Left renal cortex interstitium (tissue), 4 donors: ENCODE measurements at places on chromosomes 2 and 18.

DNA sequence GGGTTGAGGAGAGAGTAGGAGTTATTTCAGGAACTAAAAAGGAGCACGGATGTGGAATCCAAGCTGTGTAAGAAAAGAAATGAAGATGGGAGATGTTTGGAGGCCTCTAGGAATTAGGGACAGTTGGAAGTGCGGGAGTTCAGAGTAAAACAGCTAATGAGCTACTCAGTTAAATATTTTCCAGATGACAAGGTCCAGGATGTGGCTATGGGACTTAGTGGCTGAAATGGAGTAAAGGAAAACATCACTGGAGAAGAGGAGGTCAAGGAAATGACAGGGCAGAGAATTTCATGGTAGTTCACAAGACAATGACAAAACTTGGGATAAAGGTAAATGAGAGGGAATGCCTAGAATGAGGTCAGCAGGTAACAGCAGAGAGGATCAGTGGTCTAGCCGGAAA is 13.0 kb downstream of the GPR155 start:
- DNase-seq, result no peak

DNA sequence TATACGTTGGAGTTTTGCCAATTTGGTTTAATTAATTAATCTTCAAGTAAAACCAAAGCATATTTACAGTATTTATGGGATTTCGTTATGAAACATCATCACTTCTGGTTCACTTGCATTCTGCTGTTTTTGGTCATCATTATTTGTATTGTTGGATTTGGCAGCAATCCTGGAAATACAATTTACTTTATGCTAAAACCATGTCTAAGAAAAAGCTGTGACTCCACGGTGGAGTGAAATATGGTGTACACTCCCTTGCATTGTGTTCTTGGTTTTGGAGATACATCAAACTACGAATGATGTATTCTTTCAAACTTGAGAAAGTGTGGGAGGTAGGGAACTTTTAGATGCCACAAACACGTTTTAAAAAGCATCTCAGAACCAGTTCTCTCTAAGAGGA is 106.4 kb downstream of the CTAGE1 start:
- no peak for DNase-seq

GRCh38 chr2:16303273-16303577 is 362.4 kb downstream of the CYRIA start:
- no peak for DNase-seq

- no peak for DNase-seq
Observed at GRCh38 chr18:3998698-3999333, 456.3 kb downstream of the DLGAP1 start.

DNA sequence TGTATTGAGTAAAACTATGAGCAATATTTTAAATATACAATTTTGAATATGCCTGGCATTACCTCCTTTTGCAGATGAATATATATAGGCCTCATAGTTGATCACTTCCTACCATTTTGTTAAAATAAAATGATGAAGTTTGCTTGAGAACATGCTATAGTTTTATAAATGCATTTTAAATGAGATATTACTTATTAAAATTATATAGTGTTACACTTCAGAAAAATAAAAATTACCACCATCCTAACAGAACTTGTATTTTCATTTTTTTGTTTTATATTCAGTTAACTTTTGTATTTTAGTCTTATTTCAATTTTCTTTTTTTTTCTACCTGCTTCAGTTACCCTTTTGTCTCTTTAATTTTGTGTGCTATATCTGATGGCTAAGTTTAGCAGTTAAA is 426.9 kb downstream of the PARD3B start:
- no peak for DNase-seq

DNA sequence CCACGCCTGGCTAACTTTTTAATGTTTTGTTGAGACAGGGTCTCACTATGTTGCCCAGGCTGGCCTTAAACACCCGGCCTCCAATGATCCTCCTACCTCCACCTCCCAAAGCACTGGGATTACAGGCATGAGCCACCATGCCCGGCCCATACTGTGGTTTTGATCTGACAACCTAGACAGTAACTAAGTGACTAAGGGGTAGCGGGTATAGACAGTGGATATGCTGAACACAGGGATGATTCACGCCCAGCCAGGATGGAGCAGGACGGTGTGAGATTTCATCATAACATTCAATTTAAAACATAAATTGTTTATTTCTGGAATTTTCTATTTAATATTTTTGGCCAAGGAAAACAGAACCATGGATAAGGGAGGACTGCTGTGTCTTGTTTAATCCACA is 36.0 kb upstream of the YPEL5 start:
- DNase-seq, result no peak

DNA sequence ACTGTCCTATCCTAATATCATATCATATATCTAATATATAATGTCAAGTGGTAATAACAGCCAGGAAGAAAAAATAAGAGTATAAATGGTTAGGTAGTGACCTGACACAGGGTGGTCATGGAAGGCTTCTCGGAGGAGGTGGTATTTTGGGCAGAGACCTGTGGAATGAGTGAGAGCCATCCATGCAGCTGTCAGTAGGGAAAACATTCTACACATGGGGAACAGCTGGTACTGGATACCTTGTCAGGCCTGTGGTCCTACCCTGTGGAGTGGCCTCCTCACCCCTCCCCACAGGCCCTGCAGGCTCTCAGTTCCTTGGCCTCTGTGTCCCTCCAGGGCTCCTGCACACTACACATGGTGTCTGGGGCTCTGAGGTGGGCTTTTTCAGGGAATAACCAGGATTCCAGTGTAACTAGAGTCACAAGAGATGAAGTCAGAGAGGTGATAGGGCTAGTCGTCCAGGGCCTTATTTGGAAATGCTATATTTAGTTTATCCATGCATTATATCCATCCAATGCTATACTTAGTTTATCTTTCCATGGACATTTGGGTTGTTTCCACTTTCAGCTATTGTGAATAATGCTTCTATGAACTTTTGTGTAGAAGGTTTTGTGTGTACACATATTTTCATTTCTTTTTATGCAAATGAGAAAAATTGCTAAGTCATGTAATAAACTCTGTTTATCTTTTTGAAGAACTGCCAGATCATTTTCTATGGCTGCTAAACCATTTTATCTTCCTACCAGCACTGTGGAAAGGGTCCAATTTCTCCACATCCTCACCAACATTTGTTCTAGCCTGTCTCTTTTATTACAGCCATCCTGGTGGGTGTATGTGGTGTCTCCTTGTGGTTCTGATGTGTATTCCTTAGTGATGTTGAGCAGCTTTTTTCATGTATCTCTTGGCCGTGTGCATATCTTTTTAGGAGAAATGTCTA is 75.6 kb downstream of the TPGS2 start:
- no peak for DNase-seq

GRCh38 chr2:238096311-238097011 is 3.7 kb upstream of the ESPNL start:
- no peak for DNase-seq

DNA sequence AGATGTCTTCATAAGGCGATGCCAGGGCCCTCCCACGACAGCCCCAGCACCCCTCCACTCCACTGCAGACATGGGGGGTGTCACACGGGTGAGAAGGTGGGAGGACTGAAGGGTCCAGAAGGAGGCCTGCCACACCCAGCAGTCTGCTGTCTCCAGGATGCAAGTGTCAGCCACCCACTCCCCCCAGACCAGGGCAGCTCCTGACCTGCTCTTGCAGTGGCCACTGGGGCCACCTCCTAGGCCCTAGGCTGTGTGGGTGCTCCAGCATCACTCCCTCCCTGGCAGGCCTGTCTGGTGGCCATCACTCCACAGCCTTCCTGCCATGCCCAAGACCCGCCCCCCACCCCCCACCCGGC is 171.0 kb downstream of the CELF4 start:
- DNase-seq, result no peak

- no peak for DNase-seq
Observed at GRCh38 chr2:567865-568638, 109.2 kb downstream of the TMEM18 start.

DNA sequence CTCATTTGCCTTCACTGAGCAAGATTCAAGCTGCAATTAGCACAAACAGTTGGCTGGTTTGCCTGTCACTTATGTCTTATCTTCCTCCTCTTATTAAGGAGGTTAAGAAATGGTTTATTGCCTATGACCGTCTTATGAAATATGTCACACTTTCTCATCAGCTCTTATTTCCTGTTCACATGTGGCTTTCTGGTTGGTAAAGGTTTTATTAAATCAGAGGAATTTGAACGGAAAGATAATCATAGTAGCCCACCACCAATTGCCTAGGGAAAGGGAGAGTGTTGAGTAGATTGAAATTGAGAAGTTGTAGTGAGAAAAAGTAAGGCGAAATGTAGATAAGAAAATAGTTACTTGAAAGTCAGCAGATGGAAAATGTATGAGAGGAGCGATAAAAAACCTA is 4.2 kb upstream of the IL1R1 start:
- no peak for DNase-seq
